ENCODE measurements at places on chromosomes 1 and 21.

GRCh38 chr1:26288311-26288941, 8.5 kb downstream of the SH3BGRL3 start:
- DNase-seq, result no peak

DNA sequence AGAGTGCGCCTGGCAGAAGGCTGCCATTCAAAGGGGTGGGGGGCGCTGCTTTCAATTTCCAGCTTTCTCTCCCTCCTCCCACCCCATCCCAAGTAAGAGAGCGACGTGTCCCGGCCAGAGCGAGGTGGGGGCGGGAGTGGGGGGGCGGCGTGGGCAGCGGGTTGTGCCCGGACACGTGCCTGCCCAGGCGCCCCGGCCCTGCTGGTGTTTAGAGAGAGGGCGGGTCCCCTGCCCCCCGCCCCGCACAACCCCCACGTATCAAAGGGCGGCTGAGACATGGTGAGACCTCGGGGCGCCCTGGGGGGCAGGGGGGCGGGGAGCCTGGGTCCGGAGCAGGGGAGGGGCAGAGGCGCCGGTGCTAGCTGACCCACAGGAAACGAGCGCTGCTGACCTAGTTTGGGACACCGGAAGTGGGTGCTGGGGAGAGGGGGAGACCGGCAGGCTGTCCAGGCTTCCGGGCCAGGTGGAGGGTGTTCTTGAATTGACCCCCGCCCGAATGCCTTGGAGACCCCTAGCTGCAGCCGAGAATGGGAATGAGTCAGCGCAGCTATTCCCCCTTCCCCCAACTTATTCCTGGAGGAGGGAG, 1.3 kb downstream of the ZBTB7B start:
- no peak for DNase-seq

DNA sequence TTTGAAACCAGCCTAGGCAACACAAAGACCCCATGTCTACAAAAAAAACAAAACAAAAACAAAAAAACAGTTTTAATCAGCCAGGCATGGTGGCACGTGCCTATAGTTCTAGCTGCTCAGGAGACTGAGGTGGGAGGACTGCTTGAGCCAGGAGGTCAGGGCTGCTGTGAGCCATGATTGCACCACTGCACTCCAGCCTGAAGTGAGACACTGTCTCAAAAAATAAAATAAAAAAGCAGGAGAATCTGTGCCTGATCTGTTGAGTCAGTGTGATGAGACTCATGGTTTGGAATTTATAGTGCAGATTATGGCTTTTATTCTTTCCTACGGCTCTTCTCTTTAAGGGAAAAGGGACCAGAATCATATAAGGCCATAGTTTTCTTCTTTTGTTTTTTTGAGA, 16.5 kb downstream of the TRIT1 start:
- DNase-seq, result no peak

GRCh38 chr1:20141001-20141400, 1.9 kb downstream of the PLA2G2F start:
- DNase-seq, result no peak

DNA sequence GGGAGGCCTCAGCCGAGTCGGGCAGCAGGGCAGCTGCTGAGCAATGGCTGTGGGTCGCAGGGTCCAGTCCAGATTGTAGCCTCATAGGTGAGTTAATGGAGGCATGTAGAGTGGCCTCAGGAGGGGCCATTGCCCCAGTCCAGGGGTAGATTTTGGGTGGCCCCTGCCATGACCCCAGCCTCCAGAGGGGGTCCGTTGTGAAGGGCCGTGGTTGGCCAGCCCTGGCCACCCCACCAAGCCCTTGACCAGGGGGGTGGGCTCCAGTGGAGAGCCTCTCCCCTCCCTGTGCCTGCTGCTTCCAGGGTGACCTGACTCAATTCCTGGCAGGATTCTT, 26.1 kb downstream of the TRPM2 start:
- no peak for DNase-seq

- no peak for DNase-seq
Observed at GRCh38 chr21:45418301-45419071, 13.5 kb downstream of the COL18A1 start.

GRCh38 chr1:151805066-151805820, at the start of gene LINGO4:
TSS of gene LINGO4 (minus strand) at chr1:151805419. CDS start at chr1:151802704, 2,715 bp downstream.
- DNase-seq, result no peak

GRCh38 chr1:212013672-212014071, 21.7 kb downstream of the INTS7 start:
- DNase-seq, result no peak

DNA sequence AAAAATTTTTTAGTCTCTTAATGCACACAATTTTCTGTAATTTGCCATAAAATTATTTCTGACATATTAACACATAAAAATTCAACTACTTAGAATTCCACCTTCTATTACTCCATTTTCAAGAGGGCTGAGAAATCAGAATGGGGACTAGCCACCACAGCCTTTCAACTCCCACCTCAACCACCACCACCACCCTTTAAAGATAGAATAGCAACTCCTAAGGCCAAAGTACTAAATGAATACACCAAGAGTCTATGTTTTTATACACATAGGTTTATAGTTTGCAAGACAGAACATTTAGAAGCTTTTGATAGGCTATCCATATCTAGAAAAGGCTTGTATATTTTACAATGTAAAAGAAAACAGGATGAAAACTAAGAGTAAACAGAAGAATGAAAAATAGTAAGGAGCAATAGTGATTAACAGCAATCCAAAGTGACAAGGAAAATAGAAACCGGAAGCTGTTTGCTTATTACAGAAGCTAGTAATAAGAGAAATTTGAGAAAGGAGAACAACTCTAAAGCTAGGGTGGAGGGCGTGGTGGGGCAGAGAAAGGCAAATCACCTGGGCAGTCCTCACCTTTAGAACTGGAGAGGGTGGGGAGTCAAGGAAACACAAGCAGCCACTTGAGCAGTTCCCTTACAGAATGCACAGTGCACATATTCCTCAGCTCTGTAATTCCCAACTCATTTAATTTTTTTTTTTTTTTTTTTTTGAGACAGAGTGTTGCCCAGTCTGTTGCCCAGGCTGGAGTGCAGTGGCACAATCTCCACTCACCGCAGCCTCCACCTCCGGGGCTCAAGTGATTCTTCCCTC, 27.7 kb downstream of the EPS15 start:
- DNase-seq, result no peak

DNA sequence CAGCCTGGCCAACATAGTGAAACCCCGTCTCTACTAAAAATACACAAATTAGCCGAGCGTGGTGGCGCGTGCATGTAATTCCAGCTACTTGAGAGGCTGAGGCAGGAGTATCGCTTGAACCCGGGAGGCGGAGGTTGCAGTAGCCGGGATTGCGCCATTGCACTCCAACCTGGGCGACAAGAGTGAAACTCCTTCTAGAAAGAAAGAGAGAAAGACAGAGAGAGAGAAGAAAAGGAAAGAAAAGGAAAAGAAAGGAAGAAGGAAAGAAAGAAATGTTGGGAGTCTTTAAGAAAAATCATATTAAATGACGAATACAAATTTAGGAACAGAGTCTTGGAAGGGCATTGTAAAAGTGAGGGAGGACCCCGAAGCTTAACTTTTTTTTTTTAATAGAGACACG, 1.8 kb upstream of the HNRNPR start:
- no peak for DNase-seq

DNA sequence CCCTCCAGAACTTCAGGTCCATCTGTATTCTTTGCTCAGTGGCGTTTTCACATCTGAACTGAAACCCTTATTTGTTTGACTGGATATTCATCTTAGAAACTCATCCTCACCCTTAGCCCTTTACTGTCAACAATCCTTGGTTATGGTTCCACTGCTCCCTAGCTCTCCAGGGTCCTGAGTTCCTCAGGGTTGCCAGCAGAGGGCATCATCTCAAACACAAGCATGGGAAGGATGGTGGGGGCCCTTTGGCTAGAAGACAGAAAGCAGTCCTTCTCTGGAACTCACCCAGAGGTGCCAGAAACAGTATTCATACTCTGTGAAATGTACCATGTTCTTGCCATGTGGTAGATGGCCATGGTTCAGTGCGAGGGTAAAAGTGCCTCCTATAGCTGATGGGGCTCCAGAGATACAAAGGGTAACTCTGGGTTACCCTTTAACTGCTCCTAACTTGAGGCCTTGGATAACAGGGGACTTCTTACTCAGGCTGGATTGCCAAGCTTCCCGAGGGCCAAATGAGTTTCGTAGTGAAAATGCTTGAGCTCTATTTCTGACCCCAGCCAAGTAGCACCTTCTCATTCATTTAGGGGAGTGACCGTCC, 11.3 kb downstream of the NCSTN start:
- DNase-seq, result no peak

DNA sequence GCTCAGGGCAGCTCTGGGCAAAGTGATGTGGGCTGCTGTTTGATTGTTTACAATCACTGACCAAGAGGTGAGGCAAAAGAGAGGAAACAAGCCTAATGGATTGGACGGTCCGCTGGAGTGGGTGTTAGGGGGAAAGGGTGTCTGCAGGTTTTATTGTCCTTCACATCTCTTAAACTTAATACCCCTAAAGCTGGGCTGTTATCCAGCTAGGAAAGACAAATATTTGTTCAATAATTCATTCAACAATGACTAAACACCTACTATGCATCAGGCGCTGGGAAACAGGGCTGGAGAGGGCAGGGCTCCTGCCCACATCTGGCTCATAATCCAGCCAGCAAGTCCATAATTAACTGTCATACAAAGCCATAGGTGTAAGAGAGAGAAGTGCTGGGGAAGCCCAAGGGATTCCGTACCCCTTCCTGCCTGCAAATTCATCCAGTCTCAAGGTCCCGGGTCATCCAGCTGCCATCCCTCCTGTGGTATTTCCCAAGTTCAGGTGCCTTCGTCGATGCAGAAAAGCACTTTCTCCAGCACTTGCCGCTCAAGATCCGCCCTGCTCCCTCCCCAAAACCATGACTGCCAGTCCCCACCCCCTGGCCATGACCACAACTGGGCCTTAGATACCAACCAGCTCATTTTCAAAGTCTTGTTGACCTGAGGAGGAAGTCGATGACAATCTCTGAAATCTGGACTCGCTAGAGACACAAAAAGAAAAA, 10.7 kb downstream of the TMEM63A start:
- DNase-seq, result no peak

- DNase-seq, result no peak
Observed at GRCh38 chr1:25676488-25676887, 59.9 kb downstream of the MAN1C1 start.

DNA sequence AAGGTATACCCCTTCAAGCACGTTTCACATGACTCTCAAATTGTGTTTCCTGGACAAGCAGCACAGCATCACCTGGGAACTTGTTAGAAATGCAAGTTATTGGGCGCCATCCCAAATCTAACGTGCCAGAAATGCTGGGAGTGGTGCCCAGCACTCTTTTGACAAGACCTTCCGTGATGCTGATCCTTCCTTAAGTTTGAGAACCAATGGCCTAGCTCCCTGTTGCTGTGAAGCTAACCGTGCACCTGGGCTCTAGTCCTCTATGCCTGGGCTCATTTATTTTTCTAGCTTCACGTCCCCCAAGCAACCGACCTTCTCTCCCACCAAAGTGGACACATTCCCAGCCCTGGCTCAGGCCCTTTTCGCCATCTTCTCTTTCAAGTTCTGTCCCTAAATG, 4.3 kb downstream of the BEST4 start:
- no peak for DNase-seq

GRCh38 chr1:202416641-202417040, 68.1 kb downstream of the PPP1R12B start:
- no peak for DNase-seq

DNA sequence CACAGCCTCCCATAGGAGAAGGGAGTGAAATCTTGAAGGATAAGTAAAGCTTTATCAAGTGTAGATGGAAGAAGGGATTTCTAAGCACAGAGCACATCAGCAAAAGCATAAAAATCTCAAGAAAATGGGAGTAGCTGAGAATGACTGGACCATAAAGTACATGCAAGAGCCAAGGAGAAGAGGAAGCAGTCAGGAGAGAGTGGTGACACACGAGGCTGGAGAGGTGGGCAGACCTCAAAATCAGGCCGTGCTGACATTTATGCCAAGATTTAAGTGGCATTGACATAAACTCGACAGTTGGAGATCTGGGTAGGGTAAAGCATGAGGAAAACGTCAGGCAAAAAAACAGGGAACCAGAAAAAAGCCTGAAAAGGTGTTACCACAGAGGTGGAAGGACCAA, 62.3 kb downstream of the GFI1 start:
- no peak for DNase-seq

DNA sequence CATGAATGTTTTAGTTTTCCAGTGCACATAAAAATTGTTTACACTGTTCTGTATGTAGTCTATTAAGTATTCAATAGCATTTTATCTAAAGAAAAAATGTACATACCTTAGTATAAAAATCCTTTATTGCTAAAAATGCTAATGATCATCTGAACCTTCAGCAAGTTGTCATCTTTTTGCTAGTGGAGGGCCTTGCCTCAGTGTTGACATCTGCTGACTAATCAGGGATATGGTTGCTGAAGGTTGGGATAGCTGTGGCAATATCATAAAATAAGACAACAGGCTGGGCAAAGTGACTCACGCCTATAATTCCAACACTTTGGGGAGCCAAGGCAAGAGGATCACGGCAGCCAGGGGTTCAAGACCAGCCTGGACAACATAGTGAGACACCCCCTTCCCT, 9.0 kb downstream of the DYNLT5 start:
- no peak for DNase-seq

DNA sequence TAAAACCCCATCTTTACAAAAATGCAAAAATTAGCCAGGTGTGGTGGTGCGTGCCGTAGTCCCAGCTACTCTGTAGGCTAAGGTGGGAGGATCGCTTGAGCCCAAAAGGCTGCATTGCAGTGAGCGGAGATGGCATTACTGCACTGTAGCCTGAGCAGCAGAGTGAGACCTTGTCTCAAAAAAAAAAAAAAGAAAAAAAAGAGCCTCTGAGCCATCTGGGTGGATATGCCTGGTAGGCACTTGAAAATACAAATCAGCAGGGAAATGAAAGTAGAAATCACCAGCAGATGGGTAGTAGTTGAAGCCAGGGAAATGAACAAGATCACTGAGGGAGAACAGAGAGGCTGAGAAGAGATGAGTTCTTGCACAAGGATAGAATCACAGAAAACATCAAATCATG, 131.0 kb upstream of the HMCN1 start:
- no peak for DNase-seq

- no peak for DNase-seq
Observed at GRCh38 chr1:80064524-80064923, 1058.0 kb upstream of the ADGRL4 start.

GRCh38 chr1:235169986-235170385, 8.9 kb upstream of the RBM34 start:
- no peak for DNase-seq

GRCh38 chr1:111621050-111621449, 1.5 kb downstream of the RAP1A start:
- no peak for DNase-seq

GRCh38 chr1:115426231-115426771, 88.3 kb upstream of the NGF start:
- DNase-seq, result no peak

GRCh38 chr1:246166841-246167240, 340.2 kb downstream of the SMYD3 start:
- DNase-seq, result no peak

All from brain pericyte (primary cell).